Prostate gland (tissue), 2 donors: ENCODE measurements at places on chromosomes 4 and X. TPM values are rescaled to one million over a fixed set of nuclear protein-coding genes. Genes with fewer than 3 reads are reported as not detected.

GRCh38 chr4:18914182-18914581 is 892.6 kb upstream of the LCORL start:
- DNase-seq = no peak

DNA sequence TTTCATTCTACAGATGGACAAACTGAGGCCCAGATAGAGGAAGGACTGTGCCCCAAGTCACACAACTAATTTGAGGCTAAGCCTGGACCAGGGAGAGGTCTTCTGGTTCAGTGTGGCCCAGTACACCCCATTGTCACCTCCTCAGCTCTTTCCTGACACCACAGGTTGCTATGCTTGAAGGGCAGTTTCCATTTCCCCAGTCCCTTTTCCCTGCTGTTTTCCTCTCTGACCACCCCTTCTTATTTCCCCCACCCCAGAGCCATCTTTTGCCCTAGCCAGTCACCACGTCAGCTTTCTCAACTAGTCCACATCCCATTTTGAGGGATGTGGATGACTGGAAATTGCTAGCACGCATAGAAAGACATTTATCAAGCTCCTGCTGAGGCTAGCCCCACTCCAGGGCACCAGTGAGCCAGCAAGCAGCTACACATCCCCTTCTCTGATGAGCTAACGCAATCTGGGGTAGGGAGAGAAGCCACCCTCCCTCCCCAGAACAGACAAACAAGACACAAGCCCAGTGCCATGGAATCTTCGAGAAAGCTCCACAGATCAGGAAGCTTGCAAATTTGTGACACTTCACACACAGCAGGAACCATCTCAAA is 1.3 kb downstream of the GABRE start:
- DNase-seq = no peak

DNA sequence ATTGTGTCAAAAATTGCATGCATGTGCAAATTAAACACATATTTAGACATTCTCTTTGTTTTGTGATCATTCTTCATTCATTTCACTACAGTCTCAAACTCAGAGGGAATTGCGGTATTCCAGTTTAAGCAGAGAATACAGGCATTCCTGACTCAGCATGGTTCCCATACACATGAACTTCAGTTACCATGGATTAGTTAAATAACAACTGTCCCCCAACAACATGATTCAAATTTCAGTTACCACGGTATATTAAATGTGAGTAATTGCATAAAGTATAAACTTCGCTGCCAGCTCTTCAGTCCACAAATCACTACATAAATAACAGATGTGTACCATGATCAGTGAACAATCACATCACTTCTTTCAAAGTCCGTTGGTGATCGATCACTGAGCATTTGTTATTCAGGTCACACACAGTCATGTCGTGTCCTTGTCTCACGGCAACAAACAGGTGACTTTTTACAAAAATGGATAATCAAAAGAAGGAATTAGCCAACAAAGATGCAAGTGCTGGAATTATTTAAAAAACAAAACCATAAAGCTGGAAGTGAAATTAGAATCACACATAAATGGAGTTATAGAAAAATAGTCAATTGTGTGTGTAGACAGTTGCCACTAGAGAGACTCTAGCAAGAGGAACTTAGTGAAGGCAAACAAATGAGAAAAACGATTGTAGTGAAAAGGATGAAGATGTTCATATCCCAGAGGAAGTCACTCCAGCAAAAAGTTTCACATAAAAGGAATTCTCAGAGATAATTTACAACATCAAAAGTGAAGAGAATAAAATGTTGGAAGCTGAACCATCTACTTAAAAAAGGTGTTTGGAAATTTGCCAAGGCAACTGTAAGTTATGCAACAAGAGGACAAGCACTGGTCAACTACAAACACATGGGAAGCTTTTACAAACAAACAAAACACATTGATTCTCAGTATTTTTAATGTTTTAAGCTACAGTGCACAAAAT is 138.6 kb upstream of the SMARCAD1 start:
- no peak for DNase-seq

GRCh38 chr4:15457406-15458201 is 12.1 kb upstream of the CC2D2A start:
- DNase-seq = no peak

DNA sequence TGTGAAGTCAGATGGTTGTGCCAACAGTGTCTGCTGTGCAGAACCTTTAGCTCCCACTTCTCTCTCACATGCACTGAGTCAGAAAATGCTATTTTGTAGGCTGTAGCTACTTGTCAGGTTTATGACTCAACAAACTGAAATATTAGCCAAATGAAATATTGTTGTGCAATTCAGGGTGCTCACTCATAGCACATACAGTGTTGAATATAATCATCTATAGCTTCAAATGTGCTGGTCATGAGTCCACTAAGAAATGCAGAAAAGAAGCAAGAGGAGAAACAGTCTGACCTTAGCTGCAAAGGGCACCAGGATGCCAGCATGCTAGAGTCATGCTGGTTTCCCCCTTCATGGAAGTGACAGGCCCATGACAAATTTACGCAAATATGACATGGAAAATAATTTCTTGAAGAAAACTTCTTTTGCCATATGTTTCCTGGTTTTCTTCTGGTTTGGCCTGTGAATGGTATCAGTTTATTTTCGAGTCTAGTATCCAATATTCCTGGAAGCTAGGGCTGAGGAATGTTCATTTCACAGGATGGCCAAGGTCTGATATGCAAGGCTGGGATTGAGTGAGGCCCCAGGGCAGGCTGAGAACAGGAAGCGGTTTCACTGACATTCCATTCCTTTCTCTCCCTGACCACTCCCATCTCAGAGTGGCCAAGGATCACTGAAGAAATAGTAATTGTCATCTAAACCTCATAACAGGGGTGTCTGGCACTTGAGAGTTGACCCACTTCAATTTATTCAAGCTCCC is 10.3 kb upstream of the CXCL2 start:
- DNase-seq = no peak

The CD40LG gene
- total RNA-seq = not detected

DNA sequence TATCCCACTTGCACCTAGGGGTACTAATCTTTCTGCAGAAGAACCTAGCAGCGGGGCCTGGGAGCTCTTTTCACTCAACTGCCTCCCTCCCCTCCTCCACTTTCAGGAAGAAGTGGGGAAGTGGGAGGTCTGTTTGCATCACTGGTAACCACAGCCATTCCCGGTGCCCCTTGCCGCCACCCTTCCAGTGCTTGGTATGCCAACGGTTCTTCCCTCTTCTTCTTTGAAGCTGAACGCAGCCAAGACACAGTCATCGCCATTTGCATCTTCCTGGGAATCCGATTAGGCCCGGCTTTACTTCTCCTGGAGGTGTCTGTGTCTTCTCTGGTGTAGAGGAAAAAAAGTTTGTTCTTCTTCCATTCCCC is 47.2 kb upstream of the RBPJ start:
- DNase-seq = no peak

The ATP8A1 gene
- 74.0 TPM for total RNA-seq

GRCh38 chr4:32268863-32269262 is 1548.7 kb downstream of the PCDH7 start:
- no peak for DNase-seq

The GABRA4 gene
- not detected for total RNA-seq

The EMCN gene
- total RNA-seq = 78.1 TPM

- no peak for DNase-seq
Observed at GRCh38 chrX:45128896-45129454, 71.7 kb downstream of the DIPK2B start.

GRCh38 chrX:148049441-148049840 is 68.3 kb downstream of the FMR1NB start:
- DNase-seq = no peak

The PRICKLE3 gene
- total RNA-seq = 17.4 TPM

GRCh38 chrX:106987488-106987887 is 12.5 kb downstream of the MORC4 start:
- DNase-seq = no peak

- DNase-seq = no peak
Observed at GRCh38 chr4:108933046-108933445, 170.2 kb upstream of the ETNPPL start.

DNA sequence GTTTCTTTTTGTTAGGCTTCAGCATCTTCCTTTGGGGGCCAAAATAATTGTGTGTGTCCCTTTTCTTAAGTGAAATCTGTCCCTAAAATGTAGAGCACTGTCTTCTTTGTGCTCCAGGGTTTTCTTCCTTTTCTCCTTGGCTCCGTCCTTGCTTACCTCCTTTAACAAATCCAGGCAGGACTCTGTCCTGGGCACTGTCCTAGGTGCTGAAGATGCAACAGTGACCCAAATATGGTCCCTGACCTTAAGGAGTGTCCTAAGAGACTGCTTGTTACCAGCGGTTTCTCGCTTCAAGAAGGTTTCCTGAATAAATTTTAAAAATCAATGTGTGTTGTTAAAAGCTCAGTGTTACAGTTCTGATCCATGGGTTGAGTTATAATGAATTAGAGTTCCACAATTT is 471.8 kb downstream of the KCNIP4 start:
- DNase-seq = no peak

DNA sequence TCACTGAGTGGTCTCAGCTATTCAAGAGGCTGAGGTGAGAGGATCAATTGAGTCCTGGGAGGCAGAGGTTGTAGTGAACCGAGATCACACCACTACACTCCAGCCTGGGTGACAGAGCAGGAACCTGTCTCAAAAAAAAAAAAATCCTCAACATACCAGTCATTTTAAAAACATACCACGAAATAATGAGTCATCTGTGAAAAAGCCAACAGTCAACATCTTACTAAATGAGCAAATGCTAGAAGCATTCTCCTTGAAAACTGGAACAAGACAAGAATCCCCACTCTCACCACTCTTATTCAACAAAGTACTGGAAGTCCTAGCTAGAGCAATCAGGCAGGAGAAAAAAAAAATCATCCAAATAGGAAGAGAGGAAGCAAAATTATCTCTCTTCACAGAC is 104.0 kb upstream of the ARHGEF9 start:
- no peak for DNase-seq

DNA sequence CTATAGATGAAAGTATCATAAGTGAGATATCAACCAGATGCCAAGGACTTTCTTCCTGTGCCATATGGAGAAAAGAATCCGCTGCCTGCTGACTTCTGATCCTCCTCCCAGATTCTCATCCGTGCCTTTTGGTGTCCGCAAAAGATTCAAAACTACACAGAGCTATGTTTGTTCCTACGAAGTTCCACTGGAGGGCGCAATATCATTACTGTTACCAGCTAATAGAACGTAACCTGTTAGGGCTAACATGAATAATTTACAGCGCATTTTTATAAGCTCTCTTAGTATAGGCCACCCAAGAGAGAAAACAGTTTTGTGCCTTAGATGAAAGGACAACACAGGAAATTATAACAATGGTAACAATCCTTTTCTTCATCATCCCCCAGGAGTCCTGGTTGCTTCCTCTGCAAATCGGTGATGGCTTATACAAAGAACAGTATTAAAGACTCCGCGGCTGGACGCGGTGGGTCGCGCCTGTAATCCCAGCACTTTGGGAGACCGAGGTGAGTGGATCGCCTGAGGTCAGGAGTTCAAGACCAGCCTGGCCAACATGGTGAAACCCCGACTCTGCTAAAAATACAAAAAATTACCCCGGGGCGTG is 22.8 kb upstream of the CENPVL3 start:
- no peak for DNase-seq

- no peak for DNase-seq
Observed at GRCh38 chrX:10076765-10077164, 80.0 kb upstream of the CLCN4 start.

The GRPR gene
- total RNA-seq = 1.0 TPM

GRCh38 chr4:10305816-10306215 is 151.4 kb downstream of the ZNF518B start:
- no peak for DNase-seq

The HOPX gene
- total RNA-seq = 117 TPM

DNA sequence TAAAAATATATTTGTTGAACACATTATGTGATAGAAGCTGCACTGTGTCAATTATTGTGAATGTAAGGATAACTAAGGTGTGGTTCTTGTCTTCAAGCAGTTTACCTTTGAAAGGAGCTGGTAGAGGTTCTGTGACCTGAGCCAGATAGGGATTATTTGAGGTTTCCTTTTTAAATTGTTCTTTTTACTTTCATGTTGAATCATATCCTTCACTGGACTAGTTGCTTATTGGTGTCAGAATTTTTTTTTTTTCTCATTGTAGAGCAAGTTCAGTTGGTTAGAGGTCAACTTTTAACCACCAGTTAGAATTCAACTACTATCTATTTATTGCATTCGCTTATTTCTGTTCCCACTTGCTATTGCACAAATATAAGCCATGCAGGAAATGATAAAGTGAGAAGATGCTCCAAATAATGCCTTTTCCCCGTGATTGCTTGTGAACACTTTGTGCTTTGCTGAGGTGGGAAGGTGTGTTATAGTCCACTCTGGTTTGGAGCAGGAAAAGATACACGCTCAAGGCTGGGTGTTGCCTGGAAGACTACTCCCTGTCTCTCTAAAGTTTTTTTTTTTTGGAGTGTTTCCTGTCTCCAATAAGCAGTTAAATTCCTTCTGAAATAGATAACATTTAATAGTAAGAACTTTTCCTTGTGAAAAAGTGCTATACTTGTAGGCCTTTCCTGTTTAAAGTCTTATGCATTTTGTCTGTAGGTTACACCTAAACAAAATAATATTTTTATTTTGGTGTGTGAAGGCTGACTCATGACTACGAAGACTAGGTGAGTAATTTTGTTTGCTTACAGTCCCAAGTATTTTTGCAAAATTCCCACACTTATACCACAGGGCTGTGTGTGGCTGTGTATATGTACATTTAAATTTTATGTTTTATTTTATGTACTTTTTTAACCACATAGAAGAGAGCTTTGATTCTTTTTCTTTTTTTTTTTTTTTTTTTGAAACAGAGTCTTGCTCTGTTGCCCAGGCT is 83.8 kb upstream of the LCORL start:
- DNase-seq = no peak

The P2RY10 gene
- 0.96 TPM for total RNA-seq

DNA sequence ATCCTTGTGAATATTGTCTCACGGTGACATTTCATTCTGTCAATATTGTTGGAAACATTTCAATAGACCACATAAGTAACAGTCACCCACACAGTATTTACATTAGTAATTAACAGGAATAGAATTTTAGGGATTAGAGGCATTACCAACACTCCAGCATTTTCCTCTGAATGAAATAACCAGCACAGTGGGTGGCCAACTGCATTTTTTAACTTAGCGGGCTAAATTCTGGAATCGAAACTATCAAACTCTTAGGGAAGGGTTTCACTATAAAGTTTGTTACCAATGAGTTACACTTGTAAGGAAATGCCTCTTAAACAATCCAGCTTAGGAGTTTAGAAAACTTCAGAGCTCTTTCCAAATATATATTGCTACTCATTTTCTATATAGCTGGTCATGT is 403.0 kb downstream of the ADGRL3 start:
- no peak for DNase-seq

The FBXL5 gene
- total RNA-seq = 86.0 TPM

GRCh38 chrX:72467135-72467534 is 105.5 kb downstream of the HDAC8 start:
- DNase-seq = no peak
